Stimulated activated CD4-positive, alpha-beta T cell treated with anti-CD3 and anti-CD28 coated beads, Interleukin-2, amount 100 ng/mL, for 24 hours (primary cell): ENCODE measurements at places on chromosomes 4 and X.

- DNase-seq = no peak
Observed at GRCh38 chr4:123234955-123235354, 161.6 kb upstream of the SPRY1 start.

DNA sequence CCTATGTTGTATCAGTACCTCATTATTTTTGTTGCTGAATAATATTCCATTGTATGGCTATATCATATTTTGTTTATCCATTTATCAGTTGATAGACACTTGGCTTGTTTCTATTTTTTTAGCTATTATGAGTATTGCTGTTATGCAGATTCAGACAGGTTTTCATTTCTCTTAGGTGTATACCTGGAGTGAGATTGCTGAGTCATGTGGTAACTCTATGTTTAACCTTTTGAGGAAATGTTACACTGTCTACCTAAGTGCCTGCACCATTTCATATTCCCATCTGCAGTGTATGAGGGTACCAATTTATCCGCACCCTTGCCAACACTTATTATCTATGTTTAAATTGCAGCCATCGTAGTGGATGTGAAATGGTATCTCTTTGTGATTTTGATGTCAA, 43.0 kb upstream of the SH3RF1 start:
- no peak for DNase-seq

DNA sequence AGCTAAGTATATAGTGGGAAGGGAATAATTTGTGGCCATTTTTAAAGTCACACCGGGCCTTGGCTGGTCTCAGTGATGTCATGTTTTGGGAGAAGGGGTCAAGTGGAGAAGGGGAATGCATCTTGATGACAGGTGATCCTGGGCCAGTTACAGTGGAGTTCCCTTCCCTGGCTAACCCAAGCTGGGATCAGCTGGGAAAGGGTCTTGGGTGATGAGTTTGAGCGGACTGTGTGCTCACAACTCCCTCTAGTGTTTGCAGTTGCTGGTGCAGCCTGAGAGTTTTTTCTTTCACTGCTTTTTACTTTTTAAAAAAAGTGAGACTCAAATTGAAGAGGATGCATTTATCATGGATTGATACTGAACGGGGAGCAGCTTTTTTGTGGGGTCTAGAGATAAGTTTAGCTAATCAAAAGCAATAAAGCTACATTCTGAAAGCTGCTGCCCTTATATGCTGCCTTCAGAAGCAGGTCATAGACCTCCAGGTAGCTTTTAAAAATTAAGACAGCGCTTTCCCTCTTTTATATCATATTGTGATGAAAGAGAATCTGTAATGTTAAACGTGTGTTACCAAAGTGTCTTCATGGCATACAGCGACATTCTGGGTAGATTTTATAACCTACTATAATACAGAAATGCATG, 164.7 kb downstream of the DCLK2 start:
- no peak for DNase-seq

DNA sequence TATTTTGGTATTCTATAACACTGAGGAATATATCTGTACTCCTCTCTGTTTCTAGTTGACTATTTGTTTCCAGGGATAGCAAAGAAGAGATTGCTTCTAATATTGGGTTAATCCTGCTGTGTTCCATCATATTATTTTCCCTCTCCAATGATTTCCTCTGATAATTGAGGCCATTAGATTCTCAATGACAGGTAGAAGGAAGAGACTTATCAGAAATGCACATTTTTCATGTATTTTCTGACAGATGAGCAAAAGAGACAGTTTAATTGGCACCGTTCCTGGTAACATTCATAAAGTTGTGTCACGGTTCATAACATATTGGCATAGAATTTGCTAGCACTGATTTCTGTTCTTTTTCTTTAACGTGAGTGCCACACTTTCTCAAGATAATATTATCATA, 58.2 kb downstream of the NRK start:
- no peak for DNase-seq
